CD8-positive, alpha-beta T cell (primary cell): ENCODE measurements at places on chromosomes 1 and 21. TPM values are rescaled to one million over a fixed set of nuclear protein-coding genes. Genes with fewer than 3 reads are reported as not detected.

- no peak for DNase-seq
Observed at GRCh38 chr1:244409701-244410100, 42.0 kb downstream of the ADSS2 start.

DNA sequence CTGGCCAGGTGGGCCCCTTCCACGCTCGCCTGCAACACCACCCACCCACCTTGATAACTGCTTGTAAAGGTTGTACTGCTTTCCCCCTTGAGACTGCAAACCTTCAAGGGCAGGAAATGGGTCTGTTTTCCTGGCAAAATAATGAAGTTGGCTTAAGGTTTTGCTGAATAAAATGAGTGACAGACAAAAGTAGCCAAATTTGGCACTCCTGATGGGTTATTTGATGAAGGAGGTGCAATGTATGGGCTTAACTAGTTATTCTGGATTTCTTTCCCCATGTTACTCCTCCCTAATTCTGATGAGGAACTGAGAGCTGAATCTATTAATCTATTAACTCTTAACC, 14.6 kb upstream of the HLCS start:
- DNase-seq: no peak

DNA sequence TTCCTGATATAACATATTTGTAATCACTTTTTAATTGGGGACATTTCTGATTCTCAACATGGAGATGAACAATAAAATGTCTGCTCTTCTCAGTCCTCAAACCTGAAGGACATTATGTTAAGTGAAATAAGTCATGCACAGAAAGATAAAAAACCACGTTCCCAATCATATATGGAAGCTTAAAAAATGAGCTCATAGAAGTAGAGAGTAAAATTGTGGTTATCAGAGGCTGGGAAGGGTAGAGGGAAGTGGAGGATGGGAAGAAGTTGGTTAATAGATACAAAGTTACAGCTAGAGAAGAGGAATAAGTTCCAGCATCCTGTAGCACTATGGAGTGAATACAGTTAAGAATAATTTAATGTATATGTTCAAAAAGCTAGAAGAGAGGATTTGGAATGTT, 1.5 kb upstream of the CD48 start:
- no peak for DNase-seq

- no peak for DNase-seq
Observed at GRCh38 chr1:234875953-234876855, 252.4 kb downstream of the TOMM20 start.

DNA sequence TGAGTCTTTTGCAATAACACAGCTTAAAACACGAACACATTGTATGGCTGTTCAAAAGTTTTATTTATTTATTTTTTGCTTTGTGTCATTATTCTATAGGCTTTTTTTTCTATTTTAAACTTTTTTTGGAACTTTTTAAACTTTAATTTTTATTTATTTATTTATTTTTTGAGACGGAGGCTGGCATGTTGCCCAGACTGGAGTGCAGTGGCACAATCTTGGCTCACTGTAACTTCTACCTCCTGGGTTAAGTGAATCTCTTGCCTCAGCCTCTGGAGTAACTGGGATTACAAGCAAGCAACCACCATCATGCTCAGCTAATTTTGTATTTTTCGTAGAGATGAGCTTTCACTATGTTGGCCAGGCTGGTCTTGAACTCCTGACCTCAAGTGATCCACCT, 88.3 kb upstream of the GADD45A start:
- DNase-seq: no peak

- DNase-seq: no peak
Observed at GRCh38 chr1:5725855-5726585, 266.2 kb downstream of the NPHP4 start.

DNA sequence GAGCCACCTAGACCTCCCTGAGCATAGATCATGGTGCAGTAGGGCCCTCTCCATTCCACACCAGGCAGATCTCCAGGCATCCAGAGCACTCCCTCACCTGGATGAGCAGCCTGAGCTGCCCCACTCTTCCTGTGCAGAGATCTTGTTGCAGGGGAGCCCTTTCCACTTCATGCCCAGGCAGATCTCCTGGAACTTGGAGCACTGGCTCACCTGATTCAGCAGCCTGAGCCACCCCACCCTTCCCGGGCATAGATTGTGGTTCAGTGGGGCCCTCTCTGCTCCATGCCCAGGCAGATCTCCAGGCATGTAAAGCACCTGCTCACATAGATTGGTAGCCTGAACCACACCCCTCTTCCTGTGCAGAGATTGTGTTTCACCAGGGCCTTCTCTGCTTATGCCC, 78.0 kb downstream of the SEC16B start:
- no peak for DNase-seq

- no peak for DNase-seq
Observed at GRCh38 chr1:226287587-226287986, 21.4 kb downstream of the LIN9 start.

GRCh38 chr1:221874285-221875003, 132.6 kb upstream of the DUSP10 start:
- DNase-seq: no peak

DNA sequence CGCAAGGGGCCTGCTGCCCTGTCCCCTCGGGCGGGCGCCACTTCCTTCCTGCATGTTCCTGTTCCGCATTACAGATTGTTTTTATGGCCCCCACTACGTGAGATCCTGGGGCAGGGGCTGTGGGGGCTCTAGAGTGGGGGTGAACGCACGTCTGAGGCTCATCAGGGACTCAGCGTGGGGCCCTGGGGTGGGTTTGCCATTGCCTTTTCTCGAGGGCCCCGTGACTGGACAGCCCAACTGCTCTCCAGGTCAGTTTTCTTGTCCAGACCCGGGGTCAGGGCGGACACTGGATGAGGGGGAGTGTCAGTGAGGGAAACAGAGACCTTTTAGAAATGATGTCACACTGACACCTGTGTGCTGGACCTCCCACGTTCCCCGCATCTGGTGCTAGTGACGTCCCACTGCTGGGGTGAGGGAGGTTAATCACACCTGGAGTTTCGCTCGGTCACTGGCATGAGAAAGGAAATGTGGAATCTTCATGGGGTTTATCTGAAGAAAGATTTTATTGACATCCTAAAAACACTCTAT, 65.9 kb downstream of the AGPAT3 start:
- no peak for DNase-seq

TRMT1L gene
- total RNA-seq: 3.0 TPM

LTN1 gene
- total RNA-seq: 28.5 TPM

PTPN7 gene
- total RNA-seq: 108 TPM

RPE65 gene
- not detected for total RNA-seq

CACNA1E gene
- total RNA-seq: not detected
